ENCODE measurements at places on chromosomes 7 and 10.

GRCh38 chr7:152144557-152145245 lies 119.2 kb downstream of the GALNT11 start:
- no peak for DNase-seq

DNA sequence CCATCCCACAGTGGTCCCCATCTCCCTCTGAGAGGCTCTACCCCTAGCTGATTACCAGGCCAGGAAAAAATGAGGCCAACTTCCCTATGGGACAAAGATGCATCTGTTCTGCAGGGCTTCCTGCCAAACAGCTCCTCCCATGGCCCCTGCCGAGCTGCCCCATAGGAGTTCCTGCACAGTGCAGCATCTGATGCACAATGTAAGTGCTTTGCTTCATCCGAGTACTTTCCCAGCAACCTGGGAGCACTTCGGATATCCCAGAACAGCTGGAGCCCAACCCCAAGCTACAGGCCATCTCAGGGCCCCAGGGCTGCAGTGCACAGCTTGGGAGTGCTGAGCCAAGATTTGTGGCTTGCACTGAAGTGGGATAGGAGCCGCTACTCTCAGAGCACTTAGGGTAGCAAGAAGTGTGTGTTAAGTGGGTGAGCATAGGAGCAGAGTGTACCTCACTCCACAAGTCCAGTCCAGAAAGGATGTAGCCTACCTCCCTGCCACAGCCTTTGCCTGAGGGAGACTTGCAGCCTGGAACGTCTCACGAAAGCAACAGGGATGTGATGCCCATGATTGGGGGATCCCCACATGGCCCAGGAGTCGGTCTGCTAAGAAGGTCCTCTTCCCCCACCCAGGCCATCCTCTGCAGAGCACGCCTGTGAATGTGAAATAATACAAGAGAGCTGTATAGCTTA lies 209.6 kb upstream of the VWC2 start:
- DNase-seq = no peak

- DNase-seq = no peak
Measured at GRCh38 chr10:110115784-110116520, 91.5 kb upstream of the MXI1 start.

- no peak for DNase-seq
Measured at GRCh38 chr7:3710122-3710521, 409.1 kb downstream of the SDK1 start.

DNA sequence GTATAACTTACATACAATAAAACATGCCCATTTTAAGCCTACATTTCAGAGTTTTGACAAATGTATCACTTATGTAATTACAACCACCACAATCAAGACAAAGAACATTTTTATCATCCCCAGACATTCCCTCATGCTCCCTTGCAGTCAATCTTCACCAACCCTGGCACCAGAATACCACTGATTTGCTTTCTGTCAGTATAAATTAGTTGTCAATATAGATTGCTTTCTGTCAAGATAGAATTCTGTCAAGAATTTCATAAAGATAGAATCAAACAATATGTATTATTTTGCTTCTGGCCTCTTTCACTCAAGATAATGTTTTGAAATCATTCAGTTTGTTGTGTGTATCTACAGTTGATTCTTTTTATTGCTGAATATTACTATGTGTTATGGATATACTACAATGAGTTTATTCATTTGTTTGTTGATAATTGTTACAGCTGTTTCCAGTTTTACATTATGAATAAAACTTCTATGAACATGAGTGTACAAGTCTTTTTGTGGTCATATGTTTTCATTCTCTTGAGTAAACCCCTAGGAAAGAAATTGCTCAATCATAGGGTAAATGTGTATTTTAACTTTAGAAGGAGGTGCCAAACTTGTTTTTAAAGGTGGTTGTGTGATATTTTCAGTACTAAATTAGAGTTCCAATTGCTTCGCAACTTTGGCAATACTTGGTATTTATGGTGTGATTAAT lies 56.9 kb downstream of the IFIT5 start:
- no peak for DNase-seq

GRCh38 chr7:148049068-148049467 lies 541.5 kb upstream of the C7orf33 start:
- no peak for DNase-seq

GRCh38 chr10:91206837-91207474 lies 13.5 kb upstream of the PCGF5 start:
- no peak for DNase-seq

- DNase-seq = peak; percentile 96
Measured at GRCh38 chr7:12686234-12686890, 1.1 kb upstream of the ARL4A start.

- DNase-seq = peak; percentile 33
Measured at GRCh38 chr10:53209944-53210611, 437.5 kb upstream of the MBL2 start.

DNA sequence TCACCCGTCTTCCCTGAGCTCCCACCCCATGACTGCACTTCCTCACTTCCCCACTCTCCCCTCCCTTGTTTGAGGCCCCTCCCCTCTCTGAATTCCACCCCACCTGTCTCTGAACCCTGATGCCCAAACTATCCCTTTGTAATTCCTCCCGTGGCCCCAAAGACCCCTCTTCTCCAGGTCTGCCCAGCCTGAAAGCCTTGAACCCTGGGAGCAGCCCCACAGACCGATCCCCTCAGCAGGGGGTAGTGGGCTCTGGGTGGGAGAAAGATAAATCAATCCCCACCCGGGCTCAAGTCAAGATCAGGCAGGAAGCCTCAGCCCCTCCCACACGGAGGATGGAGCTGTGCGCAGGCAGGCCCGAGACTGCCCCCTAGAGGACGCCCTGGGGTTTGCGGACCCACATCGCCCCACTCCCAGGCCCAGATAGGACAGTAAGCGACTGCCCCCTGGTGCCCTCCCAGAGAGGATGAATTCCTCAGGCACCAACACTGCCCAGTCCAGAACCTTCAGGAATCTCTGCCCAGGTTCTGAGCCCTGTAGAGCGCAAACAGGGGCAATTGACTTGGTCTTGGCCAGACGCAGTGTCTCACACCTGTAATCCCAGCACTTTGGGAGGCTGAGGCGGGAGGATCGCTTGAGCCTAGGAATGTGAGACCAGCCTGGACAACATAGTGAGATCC lies 11.7 kb downstream of the HSPB1 start:
- peak; percentile 94 for DNase-seq

- DNase-seq = no peak
Measured at GRCh38 chr7:13217768-13218167, 530.3 kb downstream of the ARL4A start.

- DNase-seq = no peak
Measured at GRCh38 chr10:22849077-22849805, 78.6 kb upstream of the ARMC3 start.

DNA sequence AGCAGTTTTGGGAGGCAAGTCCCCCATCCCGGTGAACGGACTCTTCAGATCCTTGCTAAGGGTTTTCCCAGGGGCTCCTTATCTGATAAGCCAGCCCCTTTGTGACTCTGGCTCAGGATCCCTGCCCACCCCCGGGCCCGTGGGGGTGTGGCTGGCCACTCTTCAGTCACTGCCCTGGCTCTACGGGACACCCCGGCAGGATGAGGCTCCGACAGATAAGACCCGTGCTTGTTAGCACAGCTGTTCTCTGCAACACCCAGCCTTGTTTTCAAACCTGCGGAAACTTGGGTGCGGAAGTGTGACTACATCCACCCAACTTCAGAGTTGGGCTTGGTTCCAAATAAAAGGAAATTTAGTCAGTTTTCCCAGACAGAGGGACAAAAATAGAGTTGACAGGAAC lies 66.7 kb upstream of the PODXL start:
- no peak for DNase-seq

GRCh38 chr7:41955893-41956675 lies 253.2 kb upstream of the INHBA start:
- peak; percentile 20 for DNase-seq

GRCh38 chr10:48749254-48749787 lies 64.6 kb downstream of the WDFY4 start:
- DNase-seq = no peak

- DNase-seq = no peak
Measured at GRCh38 chr10:75803816-75804552, 372.6 kb downstream of the LRMDA start.

DNA sequence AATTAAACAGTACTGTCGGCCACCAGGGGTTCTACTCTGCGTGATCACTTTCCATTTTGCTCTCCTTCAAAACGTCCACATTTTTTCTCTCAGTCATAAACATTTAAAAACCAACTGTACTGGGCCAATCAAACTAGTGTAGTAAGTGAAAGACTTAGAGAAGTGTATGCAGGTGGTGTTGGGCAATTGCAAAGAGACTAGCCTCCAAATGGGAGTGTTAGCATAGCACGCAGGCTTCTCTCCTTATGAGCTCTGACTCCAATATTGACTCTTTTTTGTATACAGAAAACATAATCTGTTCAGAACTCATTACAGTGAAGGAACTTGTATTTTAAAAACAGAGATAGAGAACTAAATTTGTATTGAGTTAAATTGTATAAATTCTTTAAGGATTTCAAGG lies 150.6 kb downstream of the SDK1 start:
- DNase-seq = no peak

DNA sequence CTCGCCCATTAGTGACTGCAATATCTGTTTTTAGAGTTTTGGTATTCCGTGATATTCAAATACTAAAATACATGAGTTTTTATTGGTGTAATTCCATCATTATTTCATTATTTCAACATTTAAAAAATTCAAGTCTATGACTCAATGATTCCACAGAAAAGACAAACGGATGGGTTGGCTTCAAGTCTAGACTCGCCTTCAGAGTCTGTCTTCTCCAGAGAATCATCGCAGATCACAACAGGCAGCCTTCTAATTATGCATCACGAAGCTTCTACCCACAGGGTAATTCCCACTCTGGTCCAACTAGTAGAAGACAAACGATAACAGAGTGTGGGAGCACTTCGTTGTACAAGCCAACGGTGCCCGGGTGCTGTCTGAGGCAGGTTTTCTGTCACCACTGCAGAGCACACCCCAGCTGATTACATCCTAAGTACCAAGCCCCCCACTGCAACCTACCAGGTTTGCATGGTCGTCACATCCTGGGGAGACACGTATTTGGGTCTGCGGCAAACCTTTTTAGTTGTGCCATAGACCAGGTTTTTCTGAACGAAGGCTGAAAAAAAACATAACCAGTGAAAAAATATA lies 28.9 kb downstream of the PARP12 start:
- DNase-seq = no peak

DNA sequence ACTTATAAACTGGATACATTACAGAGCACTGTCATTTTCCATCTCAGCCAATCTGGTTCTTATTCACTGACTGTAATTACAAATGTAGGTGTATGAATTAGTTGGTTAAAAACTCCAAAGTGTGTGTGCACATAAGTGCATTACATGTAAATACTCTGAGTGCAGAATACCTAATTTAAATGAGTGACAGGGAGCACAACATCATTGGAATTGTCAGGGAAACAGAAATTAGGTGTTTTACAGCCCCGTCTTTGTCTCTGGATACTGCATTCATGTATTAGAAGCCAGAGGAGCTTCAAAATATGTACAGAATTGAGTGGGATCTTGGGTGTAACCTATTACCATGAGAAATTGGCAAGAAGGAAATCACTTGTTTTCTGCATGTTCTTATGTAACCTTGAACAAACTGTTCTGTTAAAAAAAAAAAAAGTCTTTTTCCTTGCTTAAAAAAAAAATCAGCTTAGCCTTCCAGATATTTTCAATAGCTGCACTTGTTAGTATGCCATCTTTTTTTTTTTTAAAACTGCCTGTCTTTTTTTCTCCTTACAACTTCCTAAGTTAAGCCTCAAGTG lies 31.1 kb downstream of the CELF2 start:
- no peak for DNase-seq

GRCh38 chr10:95477175-95477520 lies 84.0 kb downstream of the SORBS1 start:
- DNase-seq = no peak

All from NCI-H460 (cell line).